Fibroblast of skin of left biceps (primary cell): ENCODE measurements at places on chromosomes 1 and 21.

- DNase-seq, result no peak
These were observed 21.9 kb upstream of the KIF14 start for GRCh38 chr1:200642481-200642880.

GRCh38 chr1:222539951-222540597 lies 7.8 kb downstream of the HHIPL2 start:
- no peak for DNase-seq

- no peak for DNase-seq
These were observed 32.0 kb downstream of the LHX9 start for GRCh38 chr1:197948926-197949899.

DNA sequence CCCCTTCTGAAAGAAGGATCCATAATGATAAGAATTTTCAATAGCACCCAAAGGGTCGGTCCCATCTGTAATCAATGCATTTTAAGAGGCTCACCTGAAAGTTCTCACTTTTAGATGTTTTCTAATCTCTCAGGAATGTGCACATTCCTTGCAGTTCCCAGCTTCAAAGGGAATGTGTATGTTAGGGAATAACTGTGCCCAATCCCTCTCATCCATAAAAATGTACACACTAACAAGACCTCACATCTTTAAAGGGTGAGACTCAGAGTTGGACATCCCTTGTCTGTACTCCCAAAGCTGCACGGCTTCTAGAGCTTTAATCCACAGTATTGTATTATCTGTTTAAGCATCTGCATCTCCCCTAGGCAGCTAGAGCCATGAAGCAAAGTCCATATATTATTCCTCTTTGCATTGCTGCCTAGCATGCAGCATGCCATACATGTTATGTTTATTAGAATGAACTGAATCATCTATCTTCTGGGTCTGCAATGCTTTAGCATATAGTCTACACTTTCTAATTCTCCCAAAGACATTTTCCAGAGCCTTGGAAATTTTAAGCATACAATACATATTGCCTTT lies 9.3 kb upstream of the CCN1 start:
- DNase-seq, result no peak

DNA sequence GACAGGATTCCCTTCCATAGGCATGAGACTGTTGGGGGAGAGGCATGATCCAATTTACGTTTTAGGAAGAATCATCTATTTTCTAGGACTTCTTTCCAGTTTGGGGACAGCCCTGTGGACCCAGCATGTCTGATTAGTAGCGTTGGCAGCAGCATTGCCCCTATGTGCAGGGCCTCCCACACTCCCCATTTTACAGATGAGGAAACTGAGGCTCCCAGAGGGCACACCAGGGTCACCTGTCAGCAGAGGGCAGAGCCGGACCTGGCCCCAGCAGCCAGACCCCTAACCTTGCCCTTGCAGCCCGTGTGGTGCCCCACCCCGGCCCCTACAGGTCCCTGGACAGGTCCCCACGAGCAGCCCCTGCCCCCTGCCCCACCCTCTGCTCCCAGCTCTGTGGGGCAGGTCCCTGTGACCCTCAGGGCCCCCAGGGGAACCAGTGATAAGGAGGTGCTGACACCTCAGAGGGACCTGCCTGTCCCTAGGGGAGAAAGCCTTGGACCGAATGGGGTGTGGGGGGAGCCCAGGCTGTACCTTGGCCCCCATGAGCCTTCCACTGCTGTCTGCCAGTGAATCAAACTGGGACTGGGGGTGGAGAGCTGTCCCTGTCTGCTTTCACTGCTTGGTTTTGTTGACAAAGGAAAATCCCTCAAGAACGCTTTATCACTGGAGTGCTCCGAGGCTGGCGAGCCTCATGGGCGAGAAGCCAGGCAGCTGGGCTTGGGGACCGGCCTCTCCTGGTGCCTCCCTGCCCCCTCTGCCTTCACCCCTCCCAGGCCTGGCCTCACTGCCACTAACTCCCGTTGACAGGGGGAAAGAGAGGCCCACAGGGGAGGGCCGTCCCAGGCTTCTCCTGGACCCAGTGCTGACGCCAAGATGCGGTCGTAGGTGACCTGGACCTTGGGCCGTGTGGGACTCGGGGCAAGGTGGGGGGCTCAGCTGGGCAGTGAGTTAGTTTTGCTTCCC lies 39.4 kb upstream of the CCDC27 start:
- DNase-seq, result no peak

DNA sequence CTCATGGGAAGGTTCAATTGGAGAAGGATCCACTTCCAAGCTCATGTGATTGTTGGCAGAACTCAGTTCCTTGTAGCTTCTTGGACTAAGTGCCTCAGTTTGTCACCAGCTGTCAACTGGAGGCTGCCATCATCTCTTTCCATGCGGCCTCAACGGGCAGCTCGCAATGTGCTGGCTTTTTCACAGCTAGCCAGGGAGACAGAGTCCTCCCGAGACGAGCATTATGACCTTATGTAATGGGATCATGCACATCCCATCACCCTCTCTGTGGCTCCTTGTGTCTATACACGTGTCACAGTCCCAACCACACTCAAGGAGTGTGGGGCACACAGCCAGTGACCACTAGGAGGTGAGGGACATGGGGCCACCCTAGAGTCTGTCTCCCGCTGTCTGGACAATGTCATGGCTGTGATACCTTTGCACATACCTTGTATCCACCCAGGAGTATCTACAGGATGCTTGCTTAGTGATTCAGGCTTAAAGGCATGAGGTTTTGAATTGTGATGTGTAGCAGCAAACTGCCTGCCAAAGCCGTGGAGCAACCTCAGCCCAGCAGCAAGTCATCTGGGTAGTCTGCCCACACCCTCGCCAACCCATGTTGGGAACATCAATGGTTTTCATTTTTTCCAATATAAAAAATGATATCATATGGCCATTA lies 3.9 kb upstream of the KRTAP10-6 start:
- DNase-seq, result no peak
